Breast epithelium (tissue), 4 donors: ENCODE measurements at places on chromosomes 16 and 17.
A peak's percentile ranks its signal among the peaks of the same experiment; 100 is the strongest.

DNA sequence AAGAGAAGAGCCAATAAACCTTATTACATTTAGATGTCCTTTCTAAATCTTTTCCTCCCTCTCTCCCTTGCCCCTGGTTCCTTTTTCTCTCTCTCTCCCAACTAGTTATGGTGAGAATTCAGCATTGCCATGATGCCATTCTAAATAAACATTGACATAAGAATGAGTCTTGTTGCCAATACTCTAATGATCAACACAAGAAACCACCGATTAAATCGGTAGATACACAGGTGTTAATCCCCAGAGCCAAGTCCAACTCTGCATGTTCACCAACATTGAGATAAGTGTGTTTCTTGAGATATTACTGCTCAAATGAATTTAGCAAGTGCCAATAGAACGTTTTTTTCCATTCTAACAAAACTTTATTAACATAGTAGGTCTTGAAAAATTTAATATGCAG is 412.1 kb downstream of the KCNJ2 start:
- no peak for DNase-seq

- no peak for DNase-seq
These were observed 73.7 kb downstream of the MRC2 start for GRCh38 chr17:62700964-62701705.

DNA sequence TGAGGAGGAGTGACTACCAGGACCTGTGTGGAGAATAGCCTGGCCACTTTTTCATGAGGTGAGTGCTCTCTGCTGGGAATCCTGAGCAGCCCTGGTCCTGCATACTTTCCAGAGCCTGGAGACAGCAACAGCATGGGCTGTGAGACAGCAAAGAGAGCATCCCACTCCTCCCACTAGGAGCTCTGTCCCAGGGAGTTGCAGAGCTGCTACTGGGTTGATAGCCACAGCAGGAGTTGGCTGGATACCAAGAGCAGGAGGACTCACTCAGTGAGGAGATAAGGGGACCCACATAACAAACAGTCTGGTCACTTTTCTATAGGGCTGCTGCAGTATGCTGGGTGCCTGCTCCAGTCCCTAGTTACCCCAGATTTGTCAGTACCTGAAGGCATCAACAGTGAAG is 439.3 kb upstream of the CDH8 start:
- no peak for DNase-seq

GRCh38 chr16:1036726-1037393 is 35.7 kb upstream of the SSTR5 start:
- DNase-seq, result no peak

DNA sequence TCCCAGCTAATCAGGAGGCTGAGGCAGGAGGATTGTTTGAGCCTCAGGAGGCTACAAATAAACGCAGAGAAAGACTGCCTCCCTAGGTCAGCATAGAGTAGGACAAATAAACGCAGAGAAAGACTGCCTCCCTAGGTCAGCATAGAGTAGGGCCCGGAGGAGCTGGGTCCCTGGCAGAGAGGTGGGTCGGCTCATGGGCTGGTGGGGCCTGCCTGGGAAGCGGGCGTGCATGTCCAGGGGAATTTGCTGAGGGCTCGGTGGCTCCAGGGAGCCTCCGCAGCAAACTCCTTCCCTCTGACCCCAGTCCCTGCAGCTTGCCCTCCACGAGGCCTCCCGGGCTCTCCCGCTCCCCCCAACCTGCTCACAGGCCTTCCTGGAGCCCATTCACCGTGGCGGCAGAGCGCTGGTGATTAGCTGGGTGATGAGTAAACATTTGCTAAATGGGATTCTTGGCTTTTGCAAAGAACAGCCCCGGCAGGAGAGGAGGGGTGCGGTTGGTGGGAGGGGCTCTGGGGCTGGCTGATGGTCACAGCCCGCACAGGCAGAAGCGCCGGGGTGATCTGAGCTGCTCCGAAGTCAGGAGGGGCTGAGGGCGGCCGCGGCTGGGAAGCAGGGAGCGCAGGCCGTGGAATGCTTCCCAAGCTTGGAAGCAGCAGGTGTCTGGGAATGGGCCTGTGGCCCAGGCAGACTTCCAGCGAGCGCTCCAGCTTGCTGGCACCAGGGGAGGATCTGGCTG is 93.1 kb downstream of the RTN4RL1 start:
- DNase-seq, result peak; percentile 63

- DNase-seq, result no peak
These were observed at the start of gene HOXB13 for GRCh38 chr17:48728232-48729231. TSS of gene HOXB13 (minus strand) at chr17:48728750. CDS start at chr17:48728593, 157 bp downstream.

- no peak for DNase-seq
These were observed 41.8 kb upstream of the SLC12A3 start for GRCh38 chr16:56823081-56823733.
